Tongue (tissue), 3 donors: ENCODE measurements at places on chromosomes 3 and 15. TPM values are rescaled to one million over a fixed set of nuclear protein-coding genes. Genes with fewer than 3 reads are reported as not detected.

DNA sequence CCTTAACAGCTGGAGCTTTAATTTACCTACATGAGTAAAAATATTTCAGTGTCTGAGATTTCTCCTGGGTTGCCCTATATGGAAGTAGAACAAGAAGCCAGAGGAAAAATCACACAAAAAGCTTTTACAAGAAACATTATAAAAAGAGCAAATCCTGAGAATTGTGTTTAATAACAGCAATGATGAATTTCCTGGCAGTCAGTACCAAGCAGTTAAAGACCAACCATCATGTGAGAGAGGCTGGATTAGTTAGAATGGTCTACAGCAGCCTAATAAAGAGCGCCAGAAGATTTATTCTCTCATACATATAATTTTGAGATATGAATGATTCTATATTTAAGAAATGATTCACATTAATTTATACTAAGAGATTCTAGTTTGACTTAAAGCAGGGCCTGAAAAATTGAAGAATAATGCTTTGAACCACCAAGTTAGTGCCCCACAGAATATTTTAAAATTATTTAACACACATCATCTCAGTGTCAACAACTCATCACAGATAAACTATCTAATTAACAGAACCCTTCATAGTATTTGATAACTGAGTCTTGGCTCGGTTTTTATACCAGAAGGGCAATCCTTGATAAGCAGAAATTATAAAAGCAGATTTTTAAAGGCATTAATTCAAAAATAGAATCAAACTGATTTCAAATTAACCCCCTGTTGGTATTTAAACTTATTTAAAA lies 59.9 kb upstream of the DPH6 start:
- peak; percentile 24 for DNase-seq

GRCh38 chr3:81249540-81250029 lies 511.9 kb downstream of the GBE1 start:
- DNase-seq = no peak

DNA sequence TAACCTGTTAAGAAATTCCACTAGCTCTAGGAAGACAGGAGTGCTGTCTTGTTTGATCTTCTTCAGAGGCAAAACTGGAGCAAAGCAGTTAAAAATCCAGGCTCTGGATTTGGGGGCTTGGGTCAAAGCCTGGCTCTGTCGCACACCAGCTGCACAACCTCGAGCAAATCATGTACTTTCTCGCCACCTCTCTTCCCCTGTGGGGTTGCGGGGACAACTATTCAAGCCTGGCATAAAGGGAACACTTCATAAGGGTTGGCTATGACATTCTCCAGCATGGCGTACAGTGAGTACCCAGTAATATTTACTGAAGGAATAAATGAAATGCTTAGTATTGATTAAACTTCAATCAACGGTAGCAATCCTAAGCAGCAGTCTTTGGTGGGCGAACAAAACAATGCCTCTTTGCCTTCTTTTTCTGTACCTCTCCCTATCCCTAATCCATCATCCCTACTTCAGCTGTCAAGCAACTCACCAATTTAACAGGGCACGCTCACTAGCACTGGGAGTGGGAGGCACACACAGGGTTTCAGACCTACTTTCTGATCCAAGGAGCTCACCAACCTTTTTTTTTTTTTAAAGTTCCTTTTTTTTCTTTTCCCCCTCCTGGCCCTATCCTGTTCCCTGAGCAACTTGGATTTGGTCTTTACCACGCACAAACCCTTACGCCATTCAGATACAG lies 33.0 kb downstream of the GNB5 start:
- DNase-seq = no peak

- peak; percentile 86 for DNase-seq
These were observed 81.2 kb downstream of the SRGAP3 start for GRCh38 chr3:9168241-9168741.

- peak; percentile 22 for DNase-seq
These were observed 30.5 kb upstream of the SRGAP3 start for GRCh38 chr3:9279966-9280365.

- no peak for DNase-seq
These were observed 7.6 kb downstream of the XXYLT1 start for GRCh38 chr3:195263193-195263924.

DNA sequence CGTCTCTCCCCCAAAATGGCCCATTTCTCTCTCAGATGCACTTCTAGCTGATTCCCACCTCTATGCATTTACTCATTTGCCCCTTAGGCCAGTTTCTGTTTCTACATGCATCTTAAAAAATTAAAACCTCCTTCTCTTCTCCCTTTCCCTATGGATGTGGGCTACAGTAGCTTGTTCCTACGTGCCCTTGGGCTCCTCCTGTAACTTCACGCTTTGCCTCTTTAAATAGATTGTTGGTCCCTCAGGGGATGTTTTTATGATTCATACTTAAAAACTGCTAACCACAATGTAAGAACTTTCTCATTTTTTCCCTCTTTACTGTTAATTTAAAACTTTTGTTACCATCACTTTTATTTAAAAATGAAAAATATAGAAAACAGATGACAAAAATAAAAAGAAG lies 185.6 kb upstream of the MRPL3 start:
- DNase-seq = no peak

DNA sequence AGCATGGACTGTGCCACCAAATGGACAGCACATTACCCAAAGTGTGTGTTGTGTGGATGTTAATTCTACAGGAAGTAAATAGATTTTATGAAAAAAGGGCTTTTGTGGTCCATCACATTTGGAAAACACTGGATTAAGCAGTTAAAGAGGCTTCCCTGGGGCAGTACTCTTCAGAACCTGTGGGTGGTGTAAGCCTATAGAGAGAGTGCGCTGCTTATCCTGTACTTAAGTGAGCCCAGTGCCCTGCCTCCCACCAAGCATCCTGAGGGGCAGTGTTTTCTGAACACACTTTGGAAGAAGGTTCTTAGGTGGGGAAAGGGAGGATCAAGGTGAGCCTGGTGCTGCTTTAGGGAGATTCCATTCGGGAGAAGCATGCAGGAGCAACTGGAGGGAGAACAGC lies 10.9 kb downstream of the TTLL3 start:
- no peak for DNase-seq

DNA sequence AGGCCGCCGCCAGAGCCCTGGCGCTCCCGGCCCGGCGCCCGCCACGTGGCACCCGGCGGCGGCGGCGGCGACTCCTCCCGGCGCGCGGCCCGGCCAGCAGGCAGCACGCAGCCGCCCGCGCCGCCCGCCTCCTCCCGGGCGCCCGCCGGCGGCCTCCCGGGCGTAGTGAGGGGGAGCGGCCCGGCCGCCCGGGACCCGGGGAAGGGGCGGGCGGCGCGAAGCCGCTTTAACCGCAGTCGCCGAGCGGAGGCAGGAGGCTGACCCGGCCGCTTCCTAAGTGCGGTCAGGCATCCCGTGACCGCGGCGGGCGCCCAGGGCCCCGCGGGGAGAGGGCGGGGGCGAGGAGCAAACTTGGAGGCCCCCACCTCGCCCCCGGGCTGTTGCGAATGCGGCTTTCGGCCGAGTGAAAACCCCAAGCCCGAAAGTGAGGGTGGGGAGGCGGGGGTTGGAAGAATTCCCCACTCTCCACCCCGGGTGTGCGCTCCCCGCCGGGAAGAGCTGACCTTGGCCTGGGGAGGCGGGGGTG lies 1.7 kb upstream of the HES1 start:
- no peak for DNase-seq

DNA sequence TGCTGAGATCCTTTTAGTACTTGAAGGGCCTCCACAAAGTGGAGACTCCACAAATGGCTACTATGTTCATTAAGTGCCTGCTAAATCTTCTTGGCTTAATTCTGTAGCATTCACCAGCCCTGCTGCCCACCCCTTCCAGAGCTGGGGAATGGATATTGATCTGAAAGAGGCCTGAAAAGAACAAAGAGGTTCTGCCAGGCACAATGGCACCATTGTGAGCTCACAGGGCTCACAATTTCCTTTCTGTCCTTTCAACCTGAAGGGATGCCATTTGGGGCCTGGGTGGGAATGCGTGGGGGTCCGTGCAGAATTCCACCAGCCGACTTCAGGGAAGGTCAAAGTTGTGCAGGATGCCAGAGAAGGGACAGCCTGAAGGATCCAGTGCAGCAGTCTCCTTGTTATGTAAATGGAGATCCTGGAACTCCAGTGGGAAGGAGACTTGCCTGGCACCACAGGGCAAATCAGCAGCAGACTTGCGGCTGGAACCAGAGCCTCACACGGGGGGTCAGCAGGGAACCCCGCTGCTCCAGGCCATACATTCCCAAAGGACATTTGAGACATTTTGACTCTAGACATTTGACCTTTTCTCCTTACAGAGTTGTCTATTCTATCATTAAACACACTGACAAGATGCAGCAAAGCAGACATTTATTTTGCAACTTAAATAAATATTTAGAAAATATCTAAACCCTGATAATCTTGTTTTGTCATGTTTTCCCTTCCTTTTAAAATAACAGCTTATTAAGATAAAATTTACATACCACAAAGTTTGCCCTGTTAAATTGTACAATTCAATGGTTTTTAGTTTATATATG lies 21.5 kb upstream of the MORF4L1 start:
- no peak for DNase-seq

DNA sequence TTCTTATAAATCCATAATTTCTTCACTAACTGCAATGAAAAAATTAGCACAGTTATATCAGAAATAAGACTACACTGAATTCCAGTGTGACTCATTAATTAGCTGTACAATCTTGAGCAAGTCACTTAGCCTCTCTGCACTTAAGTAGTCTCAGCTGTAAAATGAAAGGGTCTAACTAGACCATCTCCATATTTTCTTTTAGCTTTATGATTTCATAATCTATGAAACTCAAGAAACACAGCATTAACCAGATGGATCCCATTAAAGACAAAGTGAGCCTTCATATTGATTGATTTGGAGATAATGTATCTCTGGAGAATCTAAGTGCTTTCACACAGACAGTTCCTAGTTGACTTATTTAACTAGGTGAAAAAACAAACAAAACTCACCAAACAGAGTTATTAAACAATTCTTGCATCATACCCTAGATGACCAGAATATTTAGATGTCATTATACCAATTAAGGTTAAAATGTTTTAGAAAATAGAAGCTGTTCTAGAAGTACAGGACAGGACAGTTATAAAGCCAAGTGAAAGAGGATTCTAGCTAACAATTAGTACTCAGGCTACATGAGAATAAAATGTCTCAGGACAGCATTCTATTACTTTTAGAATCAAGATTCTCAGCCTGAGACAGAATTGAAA lies 11.2 kb downstream of the CSNK1G1 start:
- no peak for DNase-seq

DNA sequence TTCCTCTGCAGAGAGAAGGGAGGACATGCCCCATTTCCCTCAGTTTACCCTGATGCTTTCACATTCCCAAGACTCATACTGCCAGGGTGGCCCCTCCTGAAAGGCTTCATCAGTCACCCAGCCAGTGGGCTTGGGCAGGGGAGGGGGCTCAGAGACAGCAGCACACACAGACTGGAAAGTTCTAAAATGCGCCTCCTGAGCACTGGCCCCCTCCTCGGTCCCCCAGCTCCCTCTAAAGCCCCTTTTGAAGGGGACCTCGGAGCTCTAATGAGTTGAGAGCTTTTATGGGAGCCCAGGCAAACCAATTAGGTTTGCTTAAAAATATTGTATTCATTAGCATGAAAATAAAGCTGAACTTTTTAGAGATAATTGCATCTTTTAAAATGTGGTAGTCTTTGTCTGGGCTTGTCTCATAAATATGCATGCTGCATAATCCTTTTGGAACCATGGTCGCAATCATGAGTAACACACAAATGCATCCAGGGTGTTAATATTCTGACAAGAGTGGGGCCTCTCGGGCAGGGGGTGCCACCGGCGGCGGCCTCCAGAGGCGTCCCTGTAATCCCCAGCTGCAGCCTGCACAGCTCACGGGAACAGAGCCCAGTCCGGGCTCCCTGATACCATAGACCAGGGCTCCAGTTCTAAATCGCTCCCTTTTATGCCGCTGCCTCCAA lies 78.5 kb downstream of the RPLP1 start:
- DNase-seq = peak; percentile 22

GRCh38 chr3:179948740-179949139 lies 88.0 kb downstream of the PEX5L start:
- DNase-seq = no peak

DNA sequence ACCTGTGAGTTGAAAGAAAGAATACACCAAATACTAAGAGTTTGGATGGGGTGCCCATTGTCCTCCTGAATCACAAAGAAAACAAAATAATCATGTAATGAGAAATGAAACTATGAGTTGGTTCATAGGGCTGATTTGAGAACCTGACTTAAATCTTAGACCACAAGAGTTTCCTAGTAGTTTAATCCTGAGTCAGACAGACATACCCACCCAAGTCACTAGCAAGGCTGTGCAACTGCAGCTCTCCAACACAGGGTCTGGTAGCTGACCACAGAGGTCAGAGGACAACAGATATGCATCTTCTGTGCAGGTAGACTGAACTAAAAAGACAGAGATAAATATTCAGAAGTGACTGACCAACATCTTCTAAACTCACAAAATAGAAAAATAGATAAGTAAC lies 296.3 kb upstream of the TMCO5A start:
- no peak for DNase-seq

GRCh38 chr3:108518895-108519294 lies 8.5 kb upstream of the MYH15 start:
- DNase-seq = no peak

DNA sequence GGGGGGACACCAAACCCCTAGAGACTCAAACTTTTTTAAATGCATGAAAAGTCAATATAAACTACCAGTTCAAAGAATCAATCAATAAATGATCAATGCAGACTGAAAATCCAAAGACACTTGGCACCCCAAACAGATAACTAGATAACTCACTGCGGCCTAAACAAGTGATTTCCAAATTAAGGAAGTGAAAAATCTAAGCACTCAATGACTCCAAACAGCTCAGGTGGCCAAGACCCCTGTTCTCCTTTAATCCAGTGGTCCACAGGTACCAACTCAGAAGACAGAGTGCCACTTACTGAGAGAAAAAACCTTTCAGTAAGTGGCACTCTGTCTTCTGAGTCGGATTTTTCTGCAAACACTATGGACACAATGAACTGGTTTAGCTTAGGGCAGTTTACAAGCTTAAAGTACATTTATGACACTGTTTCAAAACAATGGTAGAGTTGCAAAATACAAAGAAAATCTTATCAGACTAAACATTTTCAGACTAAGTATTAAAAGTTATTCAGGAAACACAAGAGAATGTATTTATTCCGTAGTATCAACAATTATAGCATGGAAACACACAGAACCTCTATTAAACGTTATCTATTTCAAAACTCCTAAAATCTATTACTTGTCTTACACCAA lies 4.7 kb downstream of the DLG1 start:
- no peak for DNase-seq

DNA sequence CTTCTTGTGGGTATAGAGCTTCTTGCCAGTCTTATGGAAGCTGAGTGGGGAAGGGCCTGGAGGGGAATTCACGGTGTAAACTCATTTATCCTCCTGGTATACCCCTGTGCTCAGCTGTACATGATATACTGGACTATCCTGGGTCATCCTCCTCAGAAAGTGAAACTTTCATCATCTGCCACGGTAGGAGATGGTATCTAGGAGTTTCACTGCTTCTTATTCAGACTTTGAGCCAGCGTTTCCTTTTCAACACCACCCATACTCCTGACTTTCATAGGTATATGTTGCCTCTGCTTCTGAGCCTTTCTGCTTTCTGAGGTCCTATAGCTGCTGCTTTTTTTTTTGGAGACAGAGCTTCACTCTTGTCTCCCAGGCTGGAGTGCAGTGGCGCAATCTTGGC lies 15.6 kb downstream of the SENP5 start:
- DNase-seq = no peak

FANCD2OS gene
- total RNA-seq = not detected

MAGEF1 gene
- 53.3 TPM for total RNA-seq

MINAR1 gene
- total RNA-seq = 0.82 TPM

SETD2 gene
- 74.0 TPM for total RNA-seq

TMEM45A gene
- 19.9 TPM for total RNA-seq

GREM1 gene
- total RNA-seq = 1.6 TPM

DLEC1 gene
- 0.10 TPM for total RNA-seq

IGDCC3 gene
- total RNA-seq = 1.7 TPM

TNNC1 gene
- 352 TPM for total RNA-seq

IMPG2 gene
- total RNA-seq = 2.1 TPM
